Activated CD8-positive, alpha-beta memory T cell treated with anti-CD3 and anti-CD28 coated beads for 1 hour (primary cell): ENCODE measurements at places on chromosomes 3 and 15.

DNA sequence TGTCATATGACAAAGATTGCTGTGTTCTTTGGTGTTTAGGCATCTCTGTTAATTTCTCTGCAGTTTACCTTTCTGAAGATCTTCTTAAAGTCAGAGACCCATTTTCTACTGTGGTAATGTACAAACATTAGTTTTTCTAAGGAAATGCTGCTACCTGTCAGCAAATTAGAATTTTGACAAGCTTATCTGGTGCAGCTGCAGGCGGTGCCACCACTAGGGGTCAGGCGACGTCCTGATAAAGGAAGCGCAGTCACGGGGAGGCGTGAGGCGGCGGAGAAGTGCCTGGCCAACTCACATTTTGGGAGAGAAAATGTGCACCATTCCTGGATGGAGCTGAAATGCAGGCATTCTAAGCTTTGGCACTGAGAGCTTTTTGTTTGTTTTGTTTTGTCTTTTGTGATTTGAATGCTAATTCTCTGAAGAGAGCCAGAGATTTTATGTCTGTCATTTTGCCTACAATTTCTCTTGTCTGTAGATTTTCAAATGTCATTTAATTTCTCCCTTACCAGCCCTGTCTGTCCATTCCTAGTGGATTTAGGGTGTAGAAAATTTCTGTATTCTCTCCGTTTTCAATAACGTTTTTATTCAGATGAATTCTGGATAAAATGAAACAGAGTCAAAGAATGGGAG lies 24.9 kb upstream of the SIAH2 start:
- peak; percentile 75 for DNase-seq

- DNase-seq = no peak
Measured at GRCh38 chr3:145704020-145704419, 457.0 kb downstream of the PLOD2 start.

- no peak for DNase-seq
Measured at GRCh38 chr3:55755516-55756205, 268.6 kb upstream of the WNT5A start.

- DNase-seq = no peak
Measured at GRCh38 chr3:156721687-156722618, 47.6 kb downstream of the TIPARP start.

- no peak for DNase-seq
Measured at GRCh38 chr3:127019449-127019848, 36.5 kb downstream of the PLXNA1 start.

DNA sequence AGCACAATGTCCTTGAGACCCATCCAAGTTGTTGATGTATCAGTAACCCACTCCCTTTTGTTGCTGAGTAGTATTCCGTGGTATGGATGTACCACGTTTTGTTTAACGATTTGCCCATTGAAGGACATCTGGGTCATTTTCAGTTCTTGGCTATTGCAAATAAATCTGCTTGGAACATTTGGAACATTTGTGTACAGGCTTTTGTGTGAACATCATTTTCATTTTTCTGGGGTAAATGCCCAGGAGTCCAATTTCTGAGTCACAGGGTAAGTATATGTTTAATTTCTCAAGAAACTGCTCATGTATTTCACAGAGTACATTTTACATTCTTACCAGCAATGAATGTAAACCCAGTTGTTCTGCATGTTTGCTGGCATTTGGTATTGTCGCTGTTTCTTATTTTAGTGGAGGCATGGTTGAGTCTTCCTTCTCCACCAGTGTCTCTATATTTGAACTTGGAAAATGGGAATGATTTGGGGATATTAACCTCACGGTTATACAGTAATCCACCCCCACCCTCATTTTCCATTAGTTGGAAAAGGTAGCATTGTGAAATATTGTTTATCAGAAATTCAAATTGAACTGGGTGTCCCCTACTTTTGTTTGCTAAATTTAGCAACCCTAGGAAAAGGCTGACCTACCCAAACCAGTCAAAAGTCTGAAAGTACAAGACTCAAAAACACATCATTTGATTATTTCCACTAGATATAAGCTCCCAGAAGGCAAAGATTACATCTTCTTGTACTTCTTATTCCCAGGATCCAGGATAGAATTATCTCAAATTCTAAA lies 30.8 kb downstream of the POMGNT2 start:
- no peak for DNase-seq

DNA sequence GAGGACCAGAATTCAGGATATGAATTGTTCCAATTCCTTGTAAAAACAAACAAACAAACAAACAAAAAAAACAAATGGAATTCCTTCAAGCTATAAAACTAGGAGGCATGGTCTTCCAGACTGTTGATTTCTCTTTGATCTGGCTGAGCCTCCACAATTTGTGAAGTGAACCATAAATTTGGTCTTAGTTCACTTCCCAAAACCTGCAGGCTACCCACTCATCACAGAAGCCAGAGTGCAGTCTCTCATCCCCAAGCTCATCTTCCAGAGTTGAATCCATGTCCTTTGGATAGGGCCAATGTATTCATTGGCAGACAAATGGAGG lies 203.9 kb downstream of the DTWD1 start:
- no peak for DNase-seq

GRCh38 chr15:71291723-71292122 lies 176.5 kb downstream of the THSD4 start:
- no peak for DNase-seq

DNA sequence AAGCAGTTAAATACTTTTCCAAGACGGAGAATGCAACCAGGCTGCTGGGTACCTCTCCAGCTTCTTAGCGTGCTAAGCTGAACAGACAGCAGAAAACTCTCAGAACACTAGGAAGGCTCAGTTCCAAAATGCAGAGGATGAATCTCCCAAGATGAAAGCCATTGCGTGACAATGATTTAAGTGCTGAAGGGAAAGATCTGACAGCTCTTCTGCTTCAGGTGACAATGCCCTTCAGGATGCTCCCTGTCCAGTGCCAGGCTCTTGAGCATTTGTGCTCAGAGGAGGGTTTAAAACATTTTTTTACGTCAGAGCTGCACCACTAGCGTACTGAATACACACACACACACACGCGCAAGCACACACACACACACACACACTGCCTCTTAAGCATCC lies 26.3 kb downstream of the ARHGEF3 start:
- no peak for DNase-seq

DNA sequence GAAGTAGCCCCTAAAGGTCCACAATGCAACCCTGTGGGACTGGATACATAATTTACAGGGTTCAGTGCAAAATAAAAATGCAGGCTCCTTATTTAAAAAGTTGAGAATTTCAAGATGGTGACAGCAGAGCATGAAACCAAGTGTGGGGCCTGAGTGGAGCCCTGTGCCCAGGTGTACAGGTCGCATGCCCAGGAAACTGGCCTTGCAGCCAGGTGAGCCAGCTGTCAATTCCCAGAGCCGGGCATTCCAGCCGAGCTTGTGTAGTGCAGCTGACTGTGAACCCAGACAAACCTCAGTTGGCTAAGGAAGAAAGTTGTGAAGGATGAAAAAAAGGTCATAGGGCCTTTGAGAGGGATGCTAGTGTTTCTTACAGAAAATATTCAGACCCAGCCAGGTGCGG lies 27.6 kb downstream of the POPDC2 start:
- no peak for DNase-seq

- peak; percentile 3 for DNase-seq
Measured at GRCh38 chr15:43903864-43904290, 77.1 kb downstream of the WDR76 start.

- no peak for DNase-seq
Measured at GRCh38 chr3:189776149-189776824, 145.1 kb downstream of the TP63 start.

DNA sequence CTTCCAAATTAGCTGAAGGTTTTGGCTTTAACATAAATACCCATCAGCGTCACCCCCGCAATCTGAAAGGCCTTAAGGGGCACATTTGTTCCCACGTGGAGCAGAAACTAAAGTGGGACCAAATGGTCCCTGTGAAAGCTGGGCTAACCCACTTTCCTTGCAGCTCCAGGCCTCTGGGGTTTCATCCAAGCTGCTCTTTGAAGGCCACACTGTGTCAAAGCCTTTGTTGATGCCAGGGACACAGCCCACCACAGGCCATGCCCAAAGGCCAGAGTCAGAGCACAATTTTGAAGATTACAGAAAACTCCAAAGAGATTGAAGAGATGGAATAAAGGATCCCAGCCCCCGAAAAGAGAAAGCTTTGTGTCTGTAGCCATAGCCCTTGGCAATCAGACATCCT lies 2.7 kb upstream of the ADPGK start:
- no peak for DNase-seq

DNA sequence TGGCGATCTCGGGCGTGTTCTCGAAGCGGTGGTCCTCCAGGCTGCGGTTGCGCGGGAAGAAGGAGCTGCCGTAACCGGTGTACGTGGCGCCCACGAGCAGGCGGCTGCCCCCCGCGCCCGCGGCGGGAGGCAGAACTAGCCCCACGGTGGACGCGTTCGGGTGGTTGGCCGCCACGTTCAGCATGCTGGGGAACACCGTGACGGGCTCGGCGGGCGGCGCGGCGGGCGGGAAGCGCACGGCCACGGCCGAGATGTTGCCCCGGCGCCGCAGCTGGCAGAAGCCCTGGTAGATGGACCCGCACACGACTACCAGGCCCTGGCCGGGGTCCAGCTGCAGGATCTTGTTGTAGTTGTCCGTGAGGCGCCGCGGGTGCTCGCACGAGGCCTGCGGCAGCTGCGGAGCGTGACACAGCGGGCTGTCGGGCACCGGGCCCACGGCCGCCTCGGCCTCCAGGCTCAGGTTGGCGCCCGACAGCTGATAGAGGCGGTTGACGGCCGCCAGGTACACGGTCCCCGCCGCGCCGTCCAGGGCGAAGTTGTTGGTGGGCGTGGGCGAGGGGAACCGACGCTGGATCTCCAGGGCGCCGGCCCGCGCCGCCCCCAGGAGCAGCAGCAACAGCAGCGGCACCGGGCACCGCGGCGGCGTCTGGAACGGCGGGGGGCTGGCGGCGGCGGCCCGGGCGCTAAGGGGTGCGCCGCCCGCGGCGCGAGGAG lies 397 bp downstream of the PLXND1 start:
- DNase-seq = no peak

DNA sequence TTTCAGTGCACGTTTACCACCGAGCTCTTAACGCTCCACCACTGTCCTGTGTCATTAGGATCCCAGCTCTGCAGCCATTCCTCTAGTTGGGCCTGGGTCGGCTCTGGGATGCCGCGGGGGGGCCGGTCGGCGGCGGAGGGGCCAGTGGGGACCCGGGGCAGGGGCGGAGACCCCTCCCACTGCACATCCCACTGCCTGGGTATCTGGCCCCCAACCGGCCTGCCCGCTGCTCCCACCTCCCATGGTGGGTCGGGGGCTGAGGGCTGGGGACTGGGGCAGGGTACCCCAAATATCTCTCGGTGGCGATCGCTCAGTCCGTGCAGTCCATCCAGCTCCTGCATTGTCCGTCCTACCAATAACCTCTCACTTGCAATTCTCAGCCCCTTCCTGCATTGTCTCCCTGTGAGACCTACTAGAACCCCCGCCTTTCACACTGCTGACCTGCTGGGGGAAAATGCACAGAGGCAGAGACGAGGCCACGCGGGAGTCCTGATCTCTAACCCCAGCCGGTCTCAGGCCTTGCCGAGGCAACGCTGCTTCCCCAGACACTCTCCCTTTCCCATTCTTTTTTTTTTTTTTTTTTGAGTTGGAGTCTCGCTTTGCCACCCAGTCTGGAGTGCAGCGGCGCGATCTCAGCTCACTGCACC lies 24.0 kb upstream of the MUC20 start:
- DNase-seq = no peak

DNA sequence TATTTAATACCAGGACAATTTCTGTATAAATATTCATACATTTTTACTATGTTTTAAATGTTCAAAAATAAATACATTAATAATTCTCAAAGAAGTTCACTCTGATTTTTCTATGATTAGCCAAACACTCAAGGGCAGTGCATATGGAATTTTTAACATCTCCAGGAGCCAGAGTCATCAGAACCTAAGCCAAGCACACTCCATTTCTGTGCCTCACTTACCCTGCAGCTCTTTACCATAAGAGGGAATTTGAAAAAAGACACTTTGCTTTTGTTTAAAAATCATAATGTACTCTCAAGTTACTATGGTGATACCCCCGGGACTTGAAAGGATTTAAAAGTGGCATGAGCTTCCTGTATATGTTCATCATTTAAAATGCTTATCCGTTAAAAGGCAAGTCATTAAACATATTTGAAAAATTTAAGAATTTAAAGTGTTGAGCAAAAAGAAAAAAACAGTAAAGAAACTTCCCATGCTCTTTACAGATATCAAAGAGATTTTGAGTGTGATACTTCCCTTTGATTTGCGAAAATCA lies 747.4 kb upstream of the NECTIN3 start:
- DNase-seq = no peak

GRCh38 chr3:14522129-14522691 lies 17.9 kb downstream of the GRIP2 start:
- no peak for DNase-seq

- DNase-seq = no peak
Measured at GRCh38 chr3:135907422-135908165, 57.9 kb upstream of the PPP2R3A start.

DNA sequence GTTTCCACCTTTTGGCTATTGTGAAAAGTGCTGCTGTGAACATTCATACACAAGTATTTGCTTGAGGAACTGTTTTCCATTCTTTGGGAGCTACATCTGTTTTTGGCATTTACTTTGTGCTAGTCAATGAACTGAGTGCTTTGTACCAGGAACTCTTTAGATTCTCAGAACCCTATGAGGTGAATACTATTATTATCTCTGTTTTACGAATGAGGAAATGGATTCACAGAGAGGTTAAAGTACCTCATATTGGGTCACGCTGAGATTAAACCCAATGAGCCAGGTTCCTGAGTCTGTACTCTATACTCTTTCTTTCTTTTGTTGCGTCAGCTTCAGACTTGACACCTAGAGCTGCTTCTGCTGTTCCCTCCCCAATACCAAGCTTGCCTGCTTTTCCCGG lies 358.1 kb downstream of the CNTN4 start:
- no peak for DNase-seq

DNA sequence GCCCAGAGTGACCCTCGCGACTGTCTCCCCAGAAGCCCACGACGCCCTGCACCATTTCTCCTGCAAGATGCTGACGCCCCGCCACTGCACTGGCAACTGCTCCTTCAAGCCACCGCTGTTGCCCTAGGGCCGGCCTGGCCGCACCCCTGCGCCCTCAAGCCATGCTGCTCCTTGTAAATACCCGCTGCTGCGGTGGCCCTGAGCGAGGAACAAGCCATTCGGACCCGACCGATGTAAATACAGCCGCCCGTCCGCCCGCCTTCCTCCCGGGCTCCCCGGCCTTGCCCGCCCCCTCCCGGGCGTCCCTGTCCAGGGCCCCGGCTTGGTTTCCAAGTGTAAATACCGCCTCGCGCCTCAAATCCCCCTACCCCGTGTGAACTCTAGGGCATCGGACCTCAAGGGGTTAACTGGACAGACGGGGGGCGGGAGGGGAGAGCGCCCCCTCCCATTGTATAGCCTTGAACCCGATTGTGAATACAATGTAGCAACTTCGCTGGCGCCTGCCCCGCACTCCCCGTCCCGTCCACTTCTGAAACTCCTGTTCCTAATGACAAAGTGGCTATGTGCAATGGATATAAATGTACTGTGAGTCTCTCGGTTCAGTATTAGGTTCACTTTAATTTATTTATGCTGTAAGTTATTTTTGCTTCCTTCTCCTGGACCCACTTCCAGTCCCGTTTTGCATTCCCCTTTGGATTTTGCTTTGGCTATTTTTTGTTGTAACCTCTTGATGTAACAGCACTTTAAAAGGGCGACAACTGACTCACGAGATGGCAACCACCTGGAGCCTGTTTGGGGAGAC lies 5.9 kb downstream of the RNU6-1 start:
- DNase-seq = no peak
